ENCODE measurements at places on chromosomes 5 and 9.

DNA sequence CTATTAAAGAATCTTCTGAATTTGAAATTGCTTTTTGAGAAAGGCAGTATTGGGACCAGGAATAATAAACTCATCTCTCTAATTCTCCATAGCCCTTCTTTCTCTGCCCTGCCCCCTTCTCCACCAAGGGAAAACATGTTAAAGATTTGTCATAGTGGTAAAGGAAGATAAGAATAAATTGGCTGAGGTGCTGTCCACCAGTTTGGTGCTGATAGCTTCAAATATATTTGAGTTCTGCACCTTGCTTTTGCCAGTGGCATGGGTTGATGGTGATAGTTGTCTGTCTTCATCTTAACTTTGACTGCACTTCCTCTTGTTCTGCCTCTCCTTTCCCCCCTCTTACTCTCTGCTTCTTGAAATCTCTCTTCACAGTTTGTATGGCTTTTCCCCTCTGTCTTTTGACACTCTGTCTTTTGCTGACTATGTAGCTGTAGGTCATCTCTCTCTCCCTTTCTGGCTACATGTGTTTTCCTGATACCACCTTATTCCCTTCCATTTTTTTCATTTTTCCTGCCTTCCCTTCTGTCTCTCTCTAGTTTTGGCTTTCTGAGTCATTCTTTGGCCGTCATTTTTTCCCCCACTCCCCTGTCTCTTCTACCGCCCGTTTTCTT is 56.6 kb downstream of the NDUFS4 start:
- no peak for DNase-seq

- DNase-seq = no peak
Measured at GRCh38 chr5:39730006-39730405, 305.2 kb upstream of the DAB2 start.

- DNase-seq = no peak
Measured at GRCh38 chr5:81393783-81394718, at the start of gene ACOT12. ACOT12 (minus strand) TSS chr5:81394134; CDS start chr5:81394114, 20 bp downstream.

DNA sequence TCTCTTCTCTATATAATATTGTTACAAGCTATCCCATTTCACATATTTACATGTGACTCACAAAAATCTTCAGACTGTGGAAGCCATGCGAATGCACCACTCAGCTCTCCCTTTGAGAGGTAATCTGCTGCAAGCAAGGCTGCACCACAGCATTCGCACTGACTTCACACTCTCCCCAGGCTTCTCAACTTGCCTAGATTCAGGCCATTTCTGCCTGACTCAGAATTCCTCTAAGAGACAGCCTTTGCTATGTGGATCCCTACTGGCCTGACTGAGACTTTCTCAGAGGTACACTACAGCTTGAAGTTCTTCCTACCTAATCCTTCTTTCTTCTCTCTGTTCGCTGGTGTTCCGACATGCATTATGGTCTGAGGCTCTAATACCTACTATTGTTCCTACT is 21.1 kb upstream of the DMRTA1 start:
- DNase-seq = no peak

DNA sequence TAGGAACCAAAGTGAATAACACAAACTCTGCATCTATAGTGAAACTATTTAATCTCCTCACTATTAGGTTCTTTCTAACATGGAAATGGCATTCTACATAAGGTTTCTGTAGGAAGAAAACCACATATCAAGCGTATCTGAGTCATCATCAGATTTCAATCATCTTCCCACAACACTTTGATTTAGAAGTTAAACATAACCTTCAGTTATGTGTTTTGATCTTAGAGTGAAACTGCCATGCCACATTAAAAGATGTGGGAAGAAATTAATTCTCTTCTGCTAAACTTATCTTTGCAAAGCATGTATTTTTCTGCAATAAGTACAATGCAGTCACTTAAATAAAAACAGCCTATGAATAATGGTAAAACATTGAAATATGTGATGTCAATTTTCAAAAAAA is 55.0 kb downstream of the MEF2C start:
- no peak for DNase-seq

All from NCI-H1105 (cell line).